ENCODE measurements at places on chromosomes 5 and 9.

GRCh38 chr5:53481159-53481886 lies 894 bp downstream of the FST start:
- no peak for DNase-seq

- DNase-seq: no peak
Observed at GRCh38 chr5:13357929-13358328, 586.6 kb downstream of the DNAH5 start.

- DNase-seq: no peak
Observed at GRCh38 chr5:41863871-41864486, 6.2 kb downstream of the OXCT1 start.

DNA sequence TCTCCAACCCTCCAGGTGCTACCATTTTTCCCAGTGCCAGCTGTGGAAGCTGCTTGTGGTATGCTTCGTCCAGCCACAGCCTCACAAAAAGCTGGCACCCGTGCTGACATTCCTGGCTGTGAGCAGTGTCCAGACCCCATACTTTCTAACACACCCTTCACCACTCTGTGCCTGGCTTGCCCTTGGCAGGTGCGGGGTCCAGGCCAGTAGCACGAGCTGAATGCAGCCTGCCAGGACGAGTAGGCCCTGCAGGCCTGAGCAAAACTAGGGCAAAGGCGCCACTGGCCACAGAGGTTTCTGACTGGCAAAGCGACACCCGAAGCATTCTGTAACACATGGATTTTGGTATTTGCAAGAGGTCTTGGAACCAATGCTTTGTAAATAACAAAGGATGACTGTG lies 26.0 kb upstream of the GHR start:
- DNase-seq: no peak

DNA sequence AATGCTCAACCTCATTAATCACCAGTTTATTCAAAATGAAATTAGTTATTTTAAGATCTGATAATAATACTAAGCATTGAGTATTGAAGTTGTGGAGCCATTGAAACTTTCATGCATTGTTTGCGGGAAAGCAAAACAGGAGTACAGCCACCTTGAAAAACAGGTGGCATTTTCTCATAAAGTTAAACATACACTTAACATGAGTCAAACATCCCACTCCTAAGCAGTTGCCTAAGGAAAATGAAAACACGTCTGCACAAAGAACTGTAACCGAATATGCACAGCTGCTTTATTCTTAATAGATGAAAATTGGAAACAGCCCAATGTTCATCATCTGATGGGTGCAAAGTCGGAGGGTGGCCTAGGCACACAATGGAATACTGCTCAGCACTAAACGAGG lies 177.3 kb downstream of the IRX2 start:
- DNase-seq: no peak

DNA sequence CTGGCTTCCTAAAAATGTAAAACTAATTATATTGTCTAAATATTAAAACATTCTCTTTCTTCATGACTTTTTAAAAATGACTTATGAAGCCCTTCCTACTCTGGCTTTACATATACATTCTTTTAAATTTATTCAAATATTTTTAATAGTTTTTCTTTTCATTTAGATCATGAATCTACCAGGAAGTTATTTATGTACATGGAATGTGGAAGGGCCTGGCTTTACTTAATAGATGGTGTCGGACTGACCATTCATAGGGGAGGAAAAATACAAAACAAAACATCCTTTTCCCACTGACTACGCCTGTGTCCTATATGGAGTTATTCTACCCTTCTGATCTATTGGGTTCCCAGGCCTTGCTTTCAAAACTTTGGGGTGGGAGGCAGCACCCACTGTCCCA lies 129.8 kb downstream of the MACROH2A1 start:
- no peak for DNase-seq

- no peak for DNase-seq
Observed at GRCh38 chr5:96683810-96684209, 21.6 kb downstream of the CAST start.

- no peak for DNase-seq
Observed at GRCh38 chr5:120852222-120852860, 388.2 kb downstream of the PRR16 start.

DNA sequence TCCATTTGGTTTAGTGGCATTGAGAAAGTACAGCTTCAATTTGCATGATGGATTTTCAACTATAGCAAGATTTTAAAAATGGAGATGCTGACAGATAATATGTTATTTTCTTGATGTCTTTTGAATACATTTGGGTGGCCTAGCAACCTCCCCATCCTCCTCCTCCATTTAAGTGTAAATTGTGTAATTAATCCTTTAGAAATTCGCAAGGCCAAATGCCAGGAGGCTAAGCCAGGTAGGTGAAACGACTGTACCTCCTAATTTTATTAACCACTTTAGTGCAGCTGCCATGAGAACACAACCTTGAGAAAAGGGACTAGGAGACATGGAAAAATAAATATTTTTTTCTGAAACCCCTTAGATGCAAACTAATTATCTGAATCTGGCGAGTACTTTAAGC lies 248.8 kb downstream of the MRPS30 start:
- DNase-seq: no peak

DNA sequence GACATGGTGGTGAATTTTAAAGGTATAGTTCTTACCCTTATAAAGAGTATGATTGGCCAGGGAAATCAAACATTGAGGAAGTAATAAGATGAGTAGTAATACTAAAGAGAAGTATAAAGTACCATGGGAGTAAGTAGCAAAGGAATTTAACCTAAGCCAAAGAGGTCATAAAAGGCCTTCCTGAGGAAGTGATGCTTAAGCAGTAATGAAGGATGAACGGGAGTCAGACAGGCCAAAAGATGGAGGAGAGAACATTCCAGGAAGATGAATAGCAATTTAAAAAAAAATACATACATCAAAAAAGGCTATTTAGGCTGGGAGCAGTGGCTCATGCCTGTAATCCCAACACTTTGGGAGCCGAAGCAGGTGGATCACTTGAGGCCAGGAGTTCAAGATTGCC lies 29.0 kb downstream of the KLHL3 start:
- no peak for DNase-seq

- no peak for DNase-seq
Observed at GRCh38 chr5:14009575-14009974, 65.1 kb upstream of the DNAH5 start.

- DNase-seq: peak; percentile 4
Observed at GRCh38 chr9:75001719-75002421, 26.2 kb downstream of the CARNMT1 start.

DNA sequence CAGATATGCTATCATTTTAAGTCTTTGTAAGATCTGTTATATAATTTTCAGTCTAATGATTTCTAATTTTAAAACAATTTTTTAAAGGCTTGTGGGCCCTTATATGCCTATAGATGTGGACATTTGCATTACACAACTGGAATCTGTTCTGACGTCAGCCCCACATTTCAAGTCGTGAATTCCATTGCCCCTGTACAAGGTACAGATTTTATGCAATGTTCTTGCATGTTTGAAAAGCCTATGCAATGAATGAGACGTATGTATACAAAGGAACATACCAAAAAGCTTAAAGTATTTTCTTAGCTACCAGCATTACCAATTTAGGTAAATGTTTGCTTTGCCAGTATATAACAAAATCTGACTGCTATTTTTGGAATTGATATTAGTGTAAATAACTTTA lies 77.2 kb downstream of the ITGA1 start:
- no peak for DNase-seq

- no peak for DNase-seq
Observed at GRCh38 chr5:133400120-133400519, 212.2 kb downstream of the FSTL4 start.

DNA sequence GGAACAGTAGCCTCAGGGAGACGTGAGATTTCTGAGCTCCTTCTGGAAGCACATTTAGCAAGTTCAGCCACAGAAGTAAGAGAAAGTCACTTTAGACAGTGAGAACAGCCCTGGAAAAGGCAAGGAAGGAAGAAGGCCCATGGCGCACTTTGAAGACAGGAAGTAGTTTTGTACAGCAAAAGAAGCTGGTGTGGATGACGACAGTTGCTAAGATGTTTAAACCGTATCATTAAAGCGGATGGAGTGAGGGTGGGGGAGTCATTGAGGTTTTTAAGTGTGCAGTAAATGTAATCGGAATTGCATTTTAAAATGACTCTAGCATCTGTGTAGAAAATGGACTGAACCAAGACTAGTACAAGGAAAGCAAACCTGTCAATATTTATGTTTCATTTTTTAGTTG lies 15.3 kb upstream of the TRPM3 start:
- DNase-seq: no peak
